Stimulated activated CD4-positive, alpha-beta T cell treated with anti-CD3 and anti-CD28 coated beads, TNF-alpha, amount 100 ng/mL, for 4 hours (primary cell): ENCODE measurements at places on chromosomes 6 and 20.

- no peak for DNase-seq
These were observed 4.2 kb upstream of the CTSZ start for GRCh38 chr20:59010995-59011873.

GRCh38 chr6:49462599-49462926 lies 490 bp downstream of the MMUT start:
- DNase-seq, result no peak

DNA sequence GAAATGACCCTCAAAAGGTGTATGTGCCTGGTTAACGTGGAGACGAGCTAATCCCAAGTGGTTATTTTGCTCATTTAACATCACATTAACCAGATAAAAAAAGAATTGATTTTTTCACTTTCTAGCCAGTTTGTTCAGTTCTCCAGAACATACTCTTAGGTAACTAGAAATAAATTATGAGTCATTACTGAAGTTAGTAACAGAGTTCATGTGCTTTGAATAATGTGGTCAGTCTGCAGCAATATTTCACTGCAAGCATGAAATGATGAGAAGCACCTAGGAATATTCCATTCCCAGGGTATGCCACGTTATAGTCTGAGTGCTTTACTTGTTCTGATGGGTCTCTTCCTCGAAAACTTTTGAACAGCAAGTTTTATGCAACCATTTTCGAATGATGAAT lies 138.3 kb upstream of the INSM1 start:
- DNase-seq, result no peak

DNA sequence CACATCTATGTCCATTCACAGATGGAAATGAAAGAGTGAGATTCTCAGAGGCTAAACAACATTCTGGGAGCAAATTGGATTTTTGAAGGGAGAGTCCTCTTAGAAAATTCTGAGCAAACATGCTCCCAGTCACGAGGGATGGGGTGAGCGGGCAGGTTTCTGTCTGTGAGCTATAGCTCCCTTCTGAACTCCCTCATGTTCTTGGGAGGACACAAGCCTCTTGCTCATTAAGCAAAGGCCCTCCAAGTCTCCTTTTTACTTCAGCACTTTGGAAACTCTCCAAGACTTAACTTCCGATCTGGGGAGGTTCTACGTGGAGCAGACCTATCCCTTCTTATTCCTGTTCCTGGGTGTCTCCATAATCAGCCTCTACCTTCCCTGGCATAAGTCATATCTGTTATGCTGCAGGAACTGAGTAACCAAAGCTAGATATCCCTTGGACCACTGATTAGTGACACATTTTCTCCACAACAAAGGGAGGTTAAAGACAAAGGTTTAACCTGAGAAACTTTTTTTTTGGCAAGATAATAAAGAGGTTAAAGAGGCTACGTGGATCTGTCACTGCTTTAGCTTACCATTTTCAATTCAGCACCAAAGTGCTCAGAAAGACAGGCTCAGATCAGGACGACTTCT lies 33.0 kb upstream of the SMIM29 start:
- no peak for DNase-seq

DNA sequence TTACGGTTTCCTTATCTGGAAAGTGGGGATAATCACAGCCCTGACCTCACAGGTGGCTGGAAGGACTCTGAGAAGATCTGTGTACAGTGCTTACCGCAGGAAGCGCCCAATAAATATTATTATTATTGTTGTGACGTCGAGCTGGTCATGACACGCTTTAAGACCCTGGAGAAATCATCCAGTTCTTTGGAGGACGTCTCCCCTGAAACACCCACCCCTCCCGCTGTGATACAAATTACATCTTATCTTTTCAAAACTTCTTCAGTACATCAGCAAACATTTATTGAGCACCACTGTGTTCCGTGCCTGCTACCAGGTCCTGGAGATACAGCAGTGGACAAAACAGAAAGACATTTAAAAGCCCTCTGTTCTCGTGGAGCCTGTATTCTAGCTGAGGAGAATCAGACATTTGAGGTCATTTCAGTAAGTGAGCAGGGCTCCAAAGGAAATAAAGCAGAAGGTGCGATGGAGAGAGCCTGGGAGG lies 118.7 kb downstream of the CEBPB start:
- DNase-seq, result no peak

DNA sequence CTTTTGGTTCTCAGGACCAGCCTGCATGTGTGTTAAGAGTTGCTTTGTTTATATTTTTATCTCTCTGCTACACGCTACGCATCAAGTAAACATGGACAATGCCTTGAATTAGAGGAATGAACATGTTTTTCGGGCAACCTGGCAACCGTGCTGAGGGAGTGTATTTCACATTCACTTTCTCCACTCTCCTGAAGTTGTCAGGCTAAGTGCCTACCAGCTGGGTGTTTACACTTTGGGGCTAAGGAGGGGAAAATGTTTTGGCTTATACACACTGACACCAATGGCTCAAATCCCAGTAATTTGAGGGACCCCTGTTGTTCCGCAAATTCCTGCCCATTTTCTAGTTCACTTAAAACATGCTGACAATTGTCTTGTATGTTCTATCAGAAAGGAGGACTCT lies 141.5 kb upstream of the PDE7B start:
- no peak for DNase-seq

DNA sequence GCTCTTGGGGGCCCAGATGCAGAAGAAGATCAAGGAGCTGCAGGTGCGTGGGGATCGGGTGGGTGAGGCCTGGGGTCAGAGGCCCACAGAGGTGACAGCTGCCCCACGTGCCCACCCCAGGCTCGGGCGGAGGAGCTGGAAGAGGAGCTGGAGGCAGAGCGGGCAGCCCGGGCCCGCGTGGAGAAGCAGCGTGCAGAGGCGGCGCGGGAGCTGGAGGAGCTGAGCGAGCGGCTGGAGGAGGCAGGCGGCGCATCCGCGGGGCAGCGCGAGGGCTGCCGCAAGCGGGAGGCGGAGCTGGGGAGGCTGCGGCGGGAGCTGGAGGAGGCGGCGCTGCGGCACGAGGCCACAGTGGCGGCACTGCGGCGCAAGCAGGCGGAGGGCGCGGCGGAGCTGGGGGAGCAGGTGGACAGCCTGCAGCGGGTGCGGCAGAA lies 41.5 kb downstream of the MYH7B start:
- no peak for DNase-seq

GRCh38 chr6:16993396-16993795 lies 108.5 kb upstream of the STMND1 start:
- no peak for DNase-seq

DNA sequence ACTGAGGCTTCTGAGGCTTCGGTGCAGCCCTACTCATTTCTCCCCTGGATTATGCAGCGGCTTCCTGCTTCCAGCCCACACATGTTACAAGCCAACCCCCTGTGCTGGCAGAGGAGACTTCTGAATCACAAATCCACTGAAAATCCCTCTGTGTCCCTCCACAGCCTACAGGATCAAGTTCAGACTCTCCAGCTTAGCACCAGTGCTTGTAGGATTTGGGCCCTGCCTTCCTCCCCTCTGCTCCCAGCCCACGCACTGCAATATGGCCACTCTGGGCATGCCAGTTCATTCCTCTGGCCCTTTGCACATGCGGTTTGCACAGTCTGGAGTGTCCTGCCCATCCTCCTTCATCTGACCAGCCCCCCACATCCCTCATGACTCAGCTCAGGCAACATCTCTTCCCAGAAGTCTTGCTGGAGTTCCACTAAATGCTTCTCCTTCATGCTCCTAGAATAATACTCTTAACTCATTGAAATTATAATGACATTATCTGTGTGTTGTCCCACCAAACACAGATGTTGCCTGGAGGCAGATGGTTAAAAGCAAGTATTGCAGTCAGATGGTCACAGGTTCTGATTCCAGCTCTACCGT lies 15.9 kb upstream of the MDGA1 start:
- no peak for DNase-seq

DNA sequence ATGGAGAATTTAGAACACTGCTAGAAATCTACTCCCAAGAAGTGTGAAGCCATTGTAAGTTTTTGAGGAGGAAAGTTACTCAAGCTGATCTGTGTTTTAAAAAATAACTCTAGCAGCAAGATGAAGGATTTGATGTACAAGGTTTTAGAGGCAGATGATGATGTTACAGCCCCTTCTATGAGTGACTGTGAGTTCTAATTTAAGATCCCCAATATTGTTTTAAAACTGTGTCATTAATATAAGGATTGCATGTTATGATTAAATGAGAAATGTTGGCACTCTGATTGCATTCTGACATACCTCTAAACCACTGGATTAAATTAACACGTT lies 293.5 kb downstream of the ADGB start:
- DNase-seq, result no peak

- DNase-seq, result no peak
These were observed 36.5 kb upstream of the TFAP2A start for GRCh38 chr6:10451394-10451793.

GRCh38 chr6:113719545-113719944 lies 137.6 kb upstream of the MARCKS start:
- no peak for DNase-seq

GRCh38 chr6:144027932-144028587 lies 20.0 kb upstream of the PLAGL1 start:
- no peak for DNase-seq

- DNase-seq, result no peak
These were observed 52.0 kb upstream of the TFB1M start for GRCh38 chr6:155366325-155366724.

DNA sequence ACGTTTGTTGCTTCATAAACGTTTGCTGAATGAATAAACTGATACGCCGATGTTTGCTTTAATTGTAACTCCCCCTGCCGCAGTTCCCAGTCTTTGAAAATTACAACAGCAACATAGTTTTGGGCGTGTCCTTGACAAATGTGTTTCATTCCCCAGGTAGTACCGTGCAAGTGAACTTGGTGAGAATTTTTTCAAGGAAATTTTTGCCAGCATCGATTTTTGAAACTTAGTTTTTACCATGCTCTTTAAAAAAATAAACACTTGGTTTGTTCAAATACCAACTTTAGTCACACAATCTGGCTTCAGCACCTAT lies 60.1 kb downstream of the FAM217A start:
- DNase-seq, result no peak

GRCh38 chr20:13068336-13068735 lies 59.6 kb downstream of the SPTLC3 start:
- no peak for DNase-seq

- DNase-seq, result no peak
These were observed 145.3 kb upstream of the SPACA1 start for GRCh38 chr6:87902383-87902782.

DNA sequence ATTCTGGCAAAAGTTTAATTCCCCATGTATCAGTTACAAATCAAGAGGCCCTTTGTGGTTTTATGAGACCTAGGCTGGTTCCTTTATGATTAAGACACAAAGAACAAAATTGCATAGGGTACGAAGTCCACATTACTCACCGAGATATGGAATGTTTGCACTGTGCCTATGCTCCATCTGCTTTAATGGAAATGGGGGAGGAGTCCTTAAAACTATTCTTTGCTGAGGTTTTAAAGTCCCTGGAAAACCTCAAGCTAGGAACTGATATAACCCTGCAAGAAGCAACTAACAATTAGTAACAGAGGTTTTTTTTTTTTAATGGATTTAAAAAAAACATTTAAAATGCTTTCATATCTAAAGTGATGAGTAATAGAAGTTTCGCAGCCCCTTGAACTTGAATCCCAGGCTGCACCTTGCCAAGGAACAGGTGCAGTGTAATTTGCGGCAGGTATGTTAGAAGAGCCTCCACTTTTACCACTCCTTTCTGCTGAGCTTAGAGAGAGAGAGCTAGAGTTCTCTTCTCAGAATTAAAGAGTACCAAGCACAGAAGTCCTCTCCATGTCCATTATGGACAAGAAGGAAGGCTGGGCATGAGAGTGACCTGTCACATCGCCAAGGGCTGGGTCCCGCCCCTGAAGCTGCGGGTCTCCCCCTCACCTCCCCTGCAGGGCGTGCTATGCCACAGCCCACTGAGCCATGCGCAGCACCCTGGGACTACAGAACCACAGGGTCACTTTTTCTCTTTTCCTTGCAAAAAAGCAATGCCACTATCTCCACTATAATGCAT lies 2.3 kb downstream of the SERPINB1 start:
- no peak for DNase-seq

- peak; percentile 5 for DNase-seq
These were observed 67.4 kb downstream of the ALDH8A1 start for GRCh38 chr6:134882426-134883038.

DNA sequence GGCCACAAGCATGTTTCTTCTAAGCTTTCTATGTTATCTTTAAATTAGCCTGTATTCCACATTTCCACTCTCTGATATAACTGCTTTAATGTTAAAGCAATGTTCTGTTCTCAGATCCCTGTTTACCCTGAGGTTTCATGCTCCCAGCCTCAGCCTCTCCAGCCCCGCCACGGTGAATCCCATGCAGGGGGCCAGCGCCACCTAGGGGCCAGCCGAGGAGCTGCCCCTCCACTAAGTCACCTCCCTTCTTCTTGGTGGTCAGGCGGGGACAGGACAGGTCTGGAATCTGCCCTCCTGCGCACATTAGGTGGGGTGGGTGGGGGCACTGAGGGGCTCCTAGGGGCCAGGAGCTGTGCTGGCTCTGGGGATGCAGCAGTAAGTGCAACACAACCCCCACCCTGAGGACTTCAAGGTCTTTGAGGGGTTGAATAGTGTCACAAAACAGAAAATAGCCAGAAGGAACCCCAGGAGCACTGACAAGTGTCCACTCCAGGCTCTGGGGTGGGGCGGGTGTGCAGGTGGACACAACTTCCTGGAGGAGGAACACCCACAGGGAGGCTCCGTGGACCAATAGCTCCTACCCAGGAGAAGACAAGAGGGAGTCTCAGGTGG lies 61.6 kb downstream of the RAB44 start:
- peak; percentile 67 for DNase-seq

GRCh38 chr6:133698272-133698671 lies 190.6 kb upstream of the TCF21 start:
- no peak for DNase-seq

DNA sequence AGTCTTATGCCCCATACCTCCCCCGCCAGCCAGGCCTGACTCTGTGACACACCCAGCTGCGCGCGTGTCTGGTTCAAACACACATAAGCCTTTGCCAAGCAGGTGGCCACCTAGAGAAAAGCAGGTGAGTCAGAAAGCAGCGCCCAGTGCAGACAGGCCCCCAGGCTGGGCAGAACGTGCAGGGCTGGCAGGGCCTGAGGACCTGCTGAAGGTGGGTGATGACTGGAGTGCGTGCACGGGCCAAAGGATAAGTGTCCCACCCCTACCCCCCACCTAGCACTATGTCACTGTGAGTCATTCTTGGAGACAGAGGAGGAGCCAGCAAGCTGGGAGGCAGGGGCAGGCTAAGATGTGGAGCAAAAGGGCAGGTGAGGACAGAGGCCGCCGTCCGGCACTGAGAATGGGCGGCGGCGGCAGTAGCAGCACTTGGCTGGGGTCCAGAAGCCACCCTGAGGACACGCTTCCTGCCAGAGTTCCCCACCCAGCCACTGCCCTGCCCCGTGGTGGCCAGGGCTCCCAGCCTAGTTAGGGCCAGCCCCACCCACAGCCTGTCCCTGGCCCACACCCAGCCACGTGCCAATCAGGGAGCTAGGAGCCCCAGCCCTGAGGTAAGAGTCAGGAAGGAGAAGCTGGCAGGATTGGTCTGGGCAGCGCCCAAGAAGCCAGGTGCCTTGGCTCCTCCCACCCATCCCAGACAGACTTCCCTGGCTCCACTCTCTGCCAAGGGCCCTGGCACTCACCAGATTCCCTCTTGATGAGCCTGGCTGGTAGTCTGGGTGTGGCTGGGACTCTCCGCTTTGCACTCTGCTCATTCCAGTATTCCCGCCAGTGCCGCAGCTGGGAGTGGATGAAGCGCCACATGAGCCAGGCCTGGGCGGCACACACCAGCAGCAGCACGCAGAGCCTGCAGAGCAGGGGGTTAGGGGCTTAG lies 72.7 kb downstream of the TRAM2 start:
- DNase-seq, result no peak
